Fibroblast of skin of abdomen (primary cell): ENCODE measurements at places on chromosomes 5 and 9.

- DNase-seq, result no peak
Observed at GRCh38 chr9:128768606-128769005, 3.1 kb downstream of the ZER1 start.

- DNase-seq, result no peak
Observed at GRCh38 chr5:24693609-24694008, 48.8 kb upstream of the CDH10 start.

DNA sequence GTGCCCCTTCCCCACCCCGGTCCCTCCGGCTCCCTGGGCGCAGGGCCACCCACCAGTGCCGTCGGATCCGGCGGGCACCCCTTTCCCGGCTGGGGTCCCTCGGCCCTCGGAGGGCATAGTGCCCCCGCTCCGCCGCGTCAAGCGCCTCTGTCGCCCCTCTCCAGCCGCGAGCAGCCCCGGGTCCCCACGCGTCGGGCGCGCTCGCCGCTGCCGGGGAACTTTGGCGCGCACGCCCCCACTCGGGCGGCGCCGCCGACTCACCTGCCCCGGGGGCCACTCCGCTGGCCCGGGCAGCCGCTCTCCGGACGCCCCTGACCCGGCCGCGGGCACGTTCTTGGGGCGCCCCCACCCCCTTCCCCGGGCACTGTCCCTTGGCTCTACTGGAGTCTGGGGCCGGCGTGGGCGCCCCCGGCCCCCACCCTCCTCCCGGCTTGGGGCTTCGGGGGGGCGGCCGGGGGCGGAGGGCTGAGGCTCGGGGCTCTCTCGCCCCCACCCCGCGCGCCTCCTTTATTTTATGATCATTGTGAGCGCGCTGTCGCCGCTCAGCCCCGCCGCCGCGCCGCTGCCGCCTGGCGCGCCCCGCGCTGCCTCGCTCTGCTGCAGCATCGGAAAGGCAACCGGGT, 1.1 kb upstream of the FAM78A start:
- no peak for DNase-seq

DNA sequence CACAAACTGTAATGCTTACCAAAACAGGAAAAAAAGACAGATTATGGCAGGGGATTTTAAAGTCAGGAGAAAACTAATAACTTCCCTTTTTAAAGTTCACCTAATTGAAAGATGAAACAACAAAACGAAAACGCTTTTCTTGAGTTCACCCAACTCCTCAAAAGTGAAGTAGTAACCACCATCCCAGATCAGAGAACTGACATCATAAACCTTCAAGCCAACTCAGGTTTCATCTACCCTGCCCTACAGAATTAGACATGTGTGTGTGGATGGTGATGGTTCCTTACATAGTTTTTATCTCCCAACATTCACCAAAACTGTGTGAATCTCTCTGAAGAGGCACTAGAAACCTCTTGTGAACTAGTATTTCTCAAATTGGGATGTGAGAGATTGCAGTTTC, 195.2 kb upstream of the PTGER4 start:
- no peak for DNase-seq

GRCh38 chr9:113355040-113355596, 5.8 kb downstream of the BSPRY start:
- no peak for DNase-seq

DNA sequence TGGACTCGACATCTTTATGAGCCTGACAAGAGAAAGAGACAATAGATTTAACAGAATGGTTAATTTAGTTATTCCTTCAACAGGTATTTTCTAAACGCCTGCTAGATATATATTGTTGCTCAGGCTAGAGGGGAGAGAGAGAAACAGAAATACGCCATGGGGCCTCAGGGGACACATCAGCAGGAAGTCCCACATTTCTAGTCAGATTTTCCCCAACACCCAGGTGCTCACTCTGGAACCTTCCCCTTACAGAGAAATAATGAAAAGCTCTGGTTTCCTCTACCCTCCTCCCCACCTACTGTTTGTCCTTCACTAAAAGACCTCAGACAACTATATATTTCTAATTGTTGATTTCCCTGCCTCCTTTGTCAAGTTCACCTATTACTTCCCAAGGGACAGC, 130.3 kb upstream of the TBC1D2 start:
- no peak for DNase-seq

DNA sequence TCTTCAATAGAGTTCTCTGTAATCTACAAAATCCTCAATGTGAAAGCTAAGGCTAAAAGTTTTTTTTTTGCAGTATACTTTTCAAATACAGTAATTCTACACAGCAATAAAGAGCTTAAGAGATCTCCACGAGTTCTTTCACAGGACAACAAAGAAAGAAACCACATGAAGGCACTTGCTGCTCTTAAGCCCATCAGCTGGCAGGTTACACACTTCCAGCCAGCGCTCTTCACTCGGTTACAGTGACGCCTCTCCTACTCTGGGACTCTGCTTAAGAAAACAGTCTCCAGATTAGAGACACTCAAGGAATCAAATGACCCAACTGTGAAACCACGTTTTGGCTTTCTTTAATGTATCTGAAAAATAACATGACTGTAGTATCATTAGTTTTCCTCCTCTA, 85.0 kb downstream of the ROR2 start:
- no peak for DNase-seq

DNA sequence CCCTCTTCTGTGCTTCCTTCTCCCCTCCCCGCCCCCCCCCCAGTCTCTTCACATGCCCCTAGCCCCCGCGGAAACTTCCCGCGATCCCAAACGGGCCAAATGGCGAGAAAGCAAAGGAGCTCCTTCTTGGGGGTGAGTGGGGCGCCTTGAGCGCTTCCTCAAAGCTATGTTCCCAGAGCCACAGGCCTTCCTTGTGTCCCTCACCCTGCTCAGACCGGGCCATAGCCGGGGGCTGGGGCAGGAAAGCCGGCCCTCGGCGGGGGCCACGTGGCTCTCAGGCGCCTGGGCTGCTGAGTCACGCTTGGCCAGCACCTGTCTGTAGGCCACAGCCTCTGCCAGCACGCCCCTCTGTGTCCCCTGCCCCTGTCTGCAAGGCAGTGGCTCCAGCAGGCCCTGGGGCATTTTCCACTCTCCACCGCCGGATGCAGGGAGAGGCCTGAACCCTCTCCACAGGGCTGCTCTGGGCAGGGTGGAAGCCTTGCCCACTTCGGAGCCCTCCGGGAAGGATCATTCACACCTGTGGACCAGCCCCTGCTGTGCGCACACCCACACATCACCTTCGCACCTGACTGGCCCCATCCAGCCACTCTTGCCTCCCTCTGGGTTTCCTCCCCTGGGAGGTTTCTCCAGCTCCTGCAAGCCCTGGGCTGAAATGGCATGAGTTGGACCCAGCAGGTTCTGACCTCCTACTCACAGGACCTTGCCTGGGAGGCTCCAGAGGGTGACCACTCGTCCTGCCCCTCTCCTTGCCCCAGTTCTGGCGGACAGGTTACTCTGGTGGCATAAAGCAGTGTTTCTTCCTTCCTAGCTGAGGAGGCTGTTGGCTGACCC, 1.2 kb upstream of the SQSTM1 start:
- DNase-seq, result peak; percentile 44
